ENCODE measurements at places on chromosomes 4 and X. TPM values are rescaled to one million over a fixed set of nuclear protein-coding genes. Genes with fewer than 3 reads are reported as not detected.

DNA sequence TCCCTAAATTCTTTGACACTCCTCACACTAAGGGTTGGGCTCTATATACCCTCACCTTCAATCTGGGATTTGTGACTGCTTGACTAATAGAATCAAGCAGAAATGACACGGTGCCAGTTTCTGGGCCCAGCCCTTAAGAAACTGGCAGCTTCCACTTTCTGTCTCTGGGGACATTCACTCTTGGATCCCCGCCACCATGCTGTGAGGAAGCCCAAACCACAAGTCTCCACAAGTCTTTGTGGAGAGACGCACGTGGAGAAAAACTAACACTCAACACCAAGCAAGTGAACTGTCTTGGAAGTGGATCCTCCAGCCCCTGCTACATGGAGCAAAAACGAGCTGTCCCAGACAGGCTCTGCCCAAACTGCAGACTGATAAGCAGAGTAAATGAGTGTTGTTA, 1.1 kb upstream of the EDNRA start:
- no peak for DNase-seq

DNA sequence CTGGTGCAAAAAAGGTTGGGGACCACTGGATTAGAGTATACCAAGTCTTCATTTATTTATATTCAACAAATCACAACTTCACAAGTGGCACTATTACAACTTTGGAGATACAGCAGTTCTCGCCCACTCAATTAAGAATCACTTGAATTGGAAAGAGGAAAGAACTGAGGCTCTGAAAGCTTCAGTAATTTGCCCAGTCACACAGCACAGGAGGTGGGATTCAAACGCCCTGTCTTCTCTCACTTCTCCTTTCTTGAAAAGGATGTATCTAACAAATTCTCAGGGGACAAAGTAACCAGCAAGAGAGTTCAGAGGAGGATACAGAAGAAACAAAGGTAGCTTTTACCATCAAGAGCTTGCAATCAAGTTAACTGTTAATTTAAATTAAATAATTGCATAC, 12.4 kb downstream of the SMIM14 start:
- DNase-seq: no peak

DNA sequence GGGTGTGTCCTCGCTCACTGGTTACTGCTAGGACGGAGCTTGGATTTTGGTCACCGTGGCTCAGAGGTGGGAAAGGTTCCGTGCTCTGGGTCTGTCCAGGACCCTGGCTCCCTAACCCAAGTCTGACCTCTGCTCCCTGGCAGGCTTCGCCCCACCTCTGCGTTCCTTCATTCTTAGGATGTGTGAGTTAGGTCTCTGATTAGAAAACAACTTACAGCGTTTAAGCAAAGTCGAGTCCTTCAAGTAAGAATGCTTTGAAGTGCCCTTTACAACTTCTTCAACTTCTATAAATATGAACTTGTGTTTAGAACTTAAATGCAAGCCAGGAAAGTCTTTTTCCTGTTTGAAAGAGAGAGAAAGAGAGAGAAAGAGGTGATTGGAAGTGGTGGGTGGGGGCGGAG, 891 bp downstream of the TLR2 start:
- DNase-seq: no peak

DNA sequence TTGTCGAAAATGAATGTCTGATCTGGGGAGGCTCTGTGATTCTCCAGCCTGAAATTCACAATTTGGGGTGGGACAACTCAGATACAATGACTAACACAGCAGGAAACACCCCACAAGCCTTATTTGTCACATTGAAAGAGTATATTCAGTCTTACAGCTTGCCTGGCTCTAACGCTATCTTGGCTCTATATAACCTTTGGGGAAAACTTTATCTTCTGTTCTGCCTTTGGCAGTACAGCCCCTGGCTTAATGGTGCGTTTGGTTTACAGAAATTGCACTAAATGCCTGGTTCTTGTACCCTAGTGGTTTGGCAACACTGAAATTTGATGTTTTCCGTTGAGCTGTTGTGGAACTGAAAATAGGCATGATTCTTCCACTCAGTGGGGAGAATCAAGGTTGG, 178.1 kb upstream of the VEGFC start:
- DNase-seq: no peak

GRCh38 chrX:54320067-54320466, 37.8 kb downstream of the WNK3 start:
- DNase-seq: no peak

DNA sequence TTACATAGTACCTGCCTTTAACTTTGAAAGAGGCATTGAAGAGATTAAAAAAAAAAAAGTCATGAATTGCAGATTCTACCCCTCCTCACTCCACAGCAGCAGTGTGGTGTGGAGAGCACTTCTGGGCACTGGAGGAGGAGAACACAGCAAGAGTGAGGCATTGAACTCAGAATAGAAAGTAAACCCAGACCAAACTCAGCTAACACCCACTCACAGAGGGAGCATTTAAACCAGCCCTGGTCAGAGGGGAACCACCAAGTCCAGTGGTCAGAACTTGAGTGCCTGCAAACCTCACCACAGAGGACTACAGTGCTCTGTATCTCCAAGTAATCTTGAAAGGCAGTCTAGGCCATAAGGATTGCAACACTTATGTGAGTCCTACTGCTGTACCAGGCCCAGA, 15.6 kb upstream of the UGT2A1 start:
- no peak for DNase-seq

DNA sequence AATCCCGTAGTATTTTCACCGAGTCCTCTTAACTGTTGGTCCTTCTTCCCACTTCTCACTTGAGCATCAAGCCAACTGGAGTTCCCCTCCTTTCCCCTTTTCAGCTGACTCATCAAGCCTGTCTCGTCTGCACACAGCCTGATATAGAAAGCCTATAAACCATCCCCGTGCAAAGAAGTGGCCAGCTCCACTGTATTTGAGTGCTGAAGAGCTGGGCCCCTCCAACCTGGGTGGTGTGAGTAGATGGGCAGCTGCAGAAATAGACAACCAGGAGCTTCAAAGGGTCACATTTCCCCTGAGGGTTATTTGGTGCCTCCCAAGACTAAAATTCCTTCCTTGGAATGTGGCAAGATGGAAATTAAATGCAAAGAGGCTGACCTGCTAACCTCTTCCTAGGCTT, 199.7 kb downstream of the HS6ST2 start:
- DNase-seq: no peak

SMIM10L2A gene
- 2.2 TPM for polyA plus RNA-seq

BTK gene
- polyA plus RNA-seq: 1.6 TPM

FAT1 gene
- 71.5 TPM for polyA plus RNA-seq

All from forelimb muscle (tissue), 1 donor.